Fibroblast of skin of left biceps (primary cell): ENCODE measurements at places on chromosomes 6 and 20.

GRCh38 chr20:39993742-39994141 lies 695.3 kb downstream of the MAFB start:
- DNase-seq: no peak

GRCh38 chr20:3452690-3453089 lies 18.1 kb upstream of the ATRN start:
- no peak for DNase-seq

- DNase-seq: no peak
Observed at GRCh38 chr6:11215773-11216172, 16.7 kb downstream of the NEDD9 start.

DNA sequence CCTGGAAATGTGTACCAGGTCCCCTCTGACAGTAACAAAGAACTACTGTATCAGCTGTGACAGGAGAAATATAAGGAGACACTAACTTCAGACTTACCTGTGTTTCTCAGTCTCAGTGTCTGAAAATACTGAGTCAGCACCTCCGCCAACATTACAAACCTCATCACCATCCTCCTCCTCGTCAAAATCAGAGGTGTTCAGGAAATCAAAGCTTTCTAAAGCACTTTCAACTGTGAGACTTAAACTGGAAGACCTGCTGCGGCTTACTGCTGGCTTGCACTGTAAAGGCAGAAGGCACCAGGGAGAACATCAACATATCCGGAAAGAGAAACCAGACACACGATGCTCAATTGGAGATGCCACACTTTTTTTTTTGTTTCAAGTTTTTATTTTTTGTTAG lies 40.3 kb upstream of the ARMH2 start:
- DNase-seq: no peak

- DNase-seq: no peak
Observed at GRCh38 chr6:46491628-46492547, 639 bp upstream of the RCAN2 start.

GRCh38 chr6:20223141-20223540 lies 10.9 kb upstream of the MBOAT1 start:
- DNase-seq: no peak

GRCh38 chr6:162032620-162033019 lies 694.9 kb downstream of the PRKN start:
- peak; percentile 24 for DNase-seq

GRCh38 chr6:3739311-3739897 lies 12.1 kb downstream of the PXDC1 start:
- no peak for DNase-seq

DNA sequence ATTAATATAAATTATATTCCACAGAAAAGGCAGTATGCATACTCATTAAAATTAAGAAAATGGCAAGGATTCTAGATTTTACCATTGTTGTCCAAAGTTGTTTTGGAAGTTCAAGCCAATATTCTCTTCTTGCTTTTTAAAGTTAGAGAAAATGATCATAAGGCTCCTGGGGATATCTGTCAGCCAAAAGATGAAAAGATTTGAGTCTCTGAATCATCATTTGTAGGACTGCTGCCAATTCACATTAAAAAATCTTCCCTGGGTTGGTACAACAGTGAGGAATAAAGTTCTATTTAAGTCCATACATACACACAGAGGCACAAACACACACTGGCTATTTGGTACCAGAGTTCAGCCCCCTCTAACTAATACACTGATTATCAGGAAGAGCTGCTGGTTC lies 620.1 kb downstream of the COL12A1 start:
- peak; percentile 41 for DNase-seq

DNA sequence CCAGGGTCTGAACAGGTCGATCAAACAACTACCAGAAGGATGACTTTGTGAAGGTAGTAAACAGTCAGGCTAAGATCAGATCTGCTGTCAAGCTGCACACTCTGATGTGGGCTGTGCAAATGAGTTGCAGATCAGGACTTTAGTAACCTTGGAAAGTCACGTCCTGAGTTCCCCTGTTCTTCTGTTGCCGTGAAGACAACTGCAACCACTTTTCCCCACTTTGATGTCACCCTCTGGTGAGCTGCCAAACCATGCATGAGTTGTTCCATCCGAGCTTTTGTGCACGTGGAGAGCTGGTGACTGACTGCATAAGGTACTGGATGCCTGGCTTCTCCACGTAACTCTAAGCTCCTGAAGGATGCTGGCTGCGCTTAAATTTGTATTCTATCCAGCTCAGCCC lies 111.0 kb downstream of the CD83 start:
- peak; percentile 41 for DNase-seq

DNA sequence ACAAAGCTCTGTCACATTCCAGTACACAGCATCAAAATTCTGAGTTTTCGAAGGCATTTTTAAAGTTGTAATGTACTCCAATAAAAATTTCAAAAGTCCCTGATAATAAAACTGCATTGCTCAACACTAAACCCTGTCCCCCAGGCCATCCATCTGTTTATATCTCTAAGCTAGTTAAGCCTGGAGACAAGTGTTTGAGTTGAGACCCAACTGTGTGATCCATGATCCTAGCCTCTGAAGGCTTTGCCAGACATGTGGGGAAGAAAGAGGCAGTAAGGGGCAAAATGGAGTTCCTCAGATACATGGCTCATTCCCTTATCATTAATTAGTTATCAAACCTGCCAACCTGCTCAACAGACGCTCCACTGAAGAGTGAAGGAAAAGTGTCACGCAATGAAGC lies 198.4 kb downstream of the ISM1 start:
- no peak for DNase-seq

- no peak for DNase-seq
Observed at GRCh38 chr6:9938801-9939200, 476.1 kb downstream of the TFAP2A start.

DNA sequence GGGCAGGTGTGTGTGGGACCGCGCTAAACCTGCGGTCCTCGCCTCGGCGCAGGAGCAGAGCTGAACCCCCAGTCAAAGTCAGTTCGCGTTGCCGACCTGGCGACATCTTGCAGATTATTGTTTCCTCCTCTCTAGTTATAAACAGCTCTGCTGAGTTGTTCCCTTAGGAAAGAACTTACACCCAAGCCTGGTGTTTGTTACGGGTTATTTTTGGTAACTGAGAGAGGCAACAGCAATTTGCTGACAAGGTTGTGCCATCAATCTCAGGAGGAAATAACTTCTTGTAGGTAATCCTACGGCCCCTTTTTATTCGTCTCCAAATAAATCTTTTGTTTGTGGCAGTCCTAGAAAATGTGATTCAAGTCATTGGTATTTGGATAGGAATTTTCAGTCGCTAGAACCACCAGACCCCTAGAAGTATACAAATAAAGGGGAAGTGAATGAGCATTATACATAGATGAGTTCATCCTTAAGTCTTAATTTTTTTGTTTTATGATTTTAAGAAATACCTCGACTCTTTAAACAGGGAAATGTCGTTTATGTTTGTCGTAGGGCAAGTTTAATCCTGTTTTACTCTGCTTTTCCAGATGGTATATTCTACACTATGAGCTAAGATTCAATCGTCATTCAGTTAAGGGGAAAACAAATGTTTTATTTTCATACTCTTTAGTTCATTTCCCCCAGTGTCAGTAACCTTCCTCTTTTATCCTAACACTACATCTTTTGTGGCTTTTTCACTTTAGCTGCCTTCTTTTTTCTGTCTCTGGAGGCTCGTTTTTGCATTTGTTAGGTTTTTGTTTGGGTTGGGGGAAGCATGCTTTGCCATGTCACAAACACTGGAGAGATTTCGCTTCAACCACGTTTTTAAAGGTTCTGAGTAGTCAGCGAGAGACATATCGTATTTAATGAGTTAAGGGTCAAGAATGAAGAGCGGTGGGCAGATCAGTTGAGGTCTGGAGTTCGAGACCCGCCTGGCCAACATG lies 1.2 kb downstream of the PM20D2 start:
- peak; percentile 31 for DNase-seq

DNA sequence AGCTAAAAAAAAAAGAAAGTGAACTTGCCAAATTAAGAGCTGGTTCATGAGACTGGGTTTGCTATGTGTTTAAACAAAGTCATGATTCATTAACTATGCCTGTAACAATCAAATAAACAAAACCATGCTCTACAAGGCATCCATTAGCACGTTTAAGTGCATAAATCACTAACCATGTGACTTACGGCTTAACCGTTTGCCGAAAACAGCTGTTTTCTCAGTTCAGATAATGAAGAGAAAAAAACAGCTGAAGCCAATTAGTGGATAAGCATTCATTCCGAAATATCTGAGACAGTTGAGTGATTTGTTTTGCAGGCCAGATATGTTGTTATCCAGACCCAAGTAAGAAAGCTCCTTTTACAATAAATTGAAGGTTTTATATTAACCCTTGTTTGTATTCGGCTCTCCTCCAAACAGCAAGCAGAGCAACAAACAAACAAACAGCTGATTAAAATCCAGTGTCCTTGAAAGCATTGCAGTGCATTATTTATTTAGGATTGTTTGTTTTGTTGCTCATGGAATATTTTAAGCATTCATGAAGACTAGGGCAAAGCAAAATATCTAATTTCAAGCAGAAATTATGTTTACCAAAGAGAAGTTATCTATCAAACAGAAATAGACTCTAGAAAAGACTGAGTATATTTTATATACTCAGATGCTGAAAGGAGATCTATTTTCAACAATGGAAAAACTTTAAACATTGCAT lies 343.5 kb downstream of the RFPL4B start:
- peak; percentile 72 for DNase-seq

- no peak for DNase-seq
Observed at GRCh38 chr20:14666696-14667095, 329.3 kb upstream of the FLRT3 start.

DNA sequence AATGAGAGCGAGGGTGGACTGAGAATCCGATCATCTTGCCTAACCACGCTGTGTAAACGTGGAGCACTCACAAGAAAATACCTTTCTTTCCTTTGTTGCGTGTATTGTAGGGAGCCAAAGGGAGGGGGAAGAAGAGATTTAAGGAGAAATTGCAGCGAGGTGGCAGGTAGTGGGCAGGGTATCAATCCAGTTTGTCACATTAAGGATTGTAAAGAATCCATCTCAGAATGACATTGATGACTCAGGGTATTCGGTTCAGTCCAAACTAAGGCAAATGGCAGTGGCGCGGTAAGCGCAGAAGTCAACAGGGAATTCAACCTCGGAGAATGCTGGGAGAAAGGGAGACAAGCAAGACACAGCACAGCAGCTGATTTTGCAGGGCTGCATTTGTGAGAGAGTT lies 146.2 kb downstream of the ID4 start:
- no peak for DNase-seq
